ENCODE measurements at places on chromosomes 3 and 15.

- DNase-seq = peak; percentile 27
These were observed 62.9 kb downstream of the ATG7 start for GRCh38 chr3:11335056-11335608.

DNA sequence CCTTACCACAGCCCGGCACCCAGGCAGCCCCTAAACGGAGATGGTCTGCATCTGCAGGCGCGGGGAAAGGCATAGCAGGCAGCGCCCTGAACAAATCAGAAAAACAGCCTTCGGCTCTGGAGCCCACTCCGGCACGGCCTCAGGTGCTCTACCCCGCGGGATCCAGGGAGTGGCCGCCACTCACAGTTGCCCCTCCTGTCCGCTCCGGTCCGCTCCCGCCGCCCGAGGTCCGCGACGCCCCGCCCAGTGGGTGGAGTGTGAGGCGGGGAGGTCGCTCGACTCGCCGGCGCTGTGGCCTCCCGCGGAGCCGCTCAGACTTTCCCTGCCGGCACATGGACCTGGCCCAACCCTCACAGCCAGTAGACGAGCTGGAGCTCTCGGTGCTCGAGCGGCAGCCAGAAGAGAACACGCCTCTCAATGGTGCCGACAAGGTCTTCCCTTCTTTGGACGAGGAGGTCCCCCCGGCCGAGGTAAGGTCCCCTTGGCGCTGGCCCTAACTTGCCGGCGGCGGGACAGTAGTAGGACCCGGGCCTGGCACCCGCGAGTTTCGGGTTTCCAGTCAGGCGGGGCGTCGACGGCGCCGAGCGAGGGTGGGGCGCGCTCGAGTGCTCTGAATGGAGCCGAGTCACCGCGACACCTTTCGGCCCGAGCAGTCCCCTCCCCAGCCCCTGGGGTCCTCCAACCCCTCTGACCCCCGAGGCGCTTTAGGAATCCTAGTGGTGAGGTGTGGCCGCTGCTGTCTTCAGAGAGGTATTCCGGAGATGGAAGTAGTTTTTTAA, at the start of gene C3orf52:
Gene C3orf52, plus strand, starts transcription at position 314 of the 779 bp plus-strand sequence. Its CDS starts 19 bp downstream, at position 333.
- DNase-seq = peak; percentile 98

DNA sequence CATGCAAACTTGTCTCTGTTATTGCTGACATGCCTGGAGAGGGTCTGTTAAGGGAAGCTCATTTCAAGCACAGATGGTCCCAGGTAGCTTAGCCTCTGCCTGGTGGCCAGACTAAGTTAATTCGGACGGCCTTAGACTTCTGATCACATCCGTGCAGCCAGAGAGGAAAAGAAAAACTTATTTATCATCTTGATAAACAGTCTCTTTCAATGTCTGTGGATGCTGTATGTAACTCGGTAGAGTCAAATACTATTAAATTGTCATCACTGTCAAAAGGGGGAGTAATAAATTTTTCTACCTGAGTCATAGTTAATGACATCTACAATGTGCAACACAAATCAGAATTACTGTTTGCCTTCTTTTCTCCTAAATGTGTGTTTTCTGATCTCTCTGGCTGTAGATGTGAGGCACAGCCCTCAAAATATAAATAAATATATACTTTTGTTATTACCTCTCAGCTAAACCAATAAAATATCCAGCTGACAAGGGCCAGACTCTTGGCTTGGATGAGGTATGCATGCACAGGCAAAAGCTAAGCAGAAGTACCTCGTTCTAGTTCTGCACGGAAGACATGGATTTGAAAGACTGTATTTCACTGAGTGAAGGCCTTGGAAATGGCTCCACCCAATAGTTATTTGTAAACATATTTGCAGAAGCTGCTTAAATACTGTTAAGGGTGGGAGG, 530.0 kb downstream of the TAFA4 start:
- DNase-seq = no peak

- no peak for DNase-seq
These were observed 17.9 kb upstream of the CDCP1 start for GRCh38 chr3:45164056-45164455.

DNA sequence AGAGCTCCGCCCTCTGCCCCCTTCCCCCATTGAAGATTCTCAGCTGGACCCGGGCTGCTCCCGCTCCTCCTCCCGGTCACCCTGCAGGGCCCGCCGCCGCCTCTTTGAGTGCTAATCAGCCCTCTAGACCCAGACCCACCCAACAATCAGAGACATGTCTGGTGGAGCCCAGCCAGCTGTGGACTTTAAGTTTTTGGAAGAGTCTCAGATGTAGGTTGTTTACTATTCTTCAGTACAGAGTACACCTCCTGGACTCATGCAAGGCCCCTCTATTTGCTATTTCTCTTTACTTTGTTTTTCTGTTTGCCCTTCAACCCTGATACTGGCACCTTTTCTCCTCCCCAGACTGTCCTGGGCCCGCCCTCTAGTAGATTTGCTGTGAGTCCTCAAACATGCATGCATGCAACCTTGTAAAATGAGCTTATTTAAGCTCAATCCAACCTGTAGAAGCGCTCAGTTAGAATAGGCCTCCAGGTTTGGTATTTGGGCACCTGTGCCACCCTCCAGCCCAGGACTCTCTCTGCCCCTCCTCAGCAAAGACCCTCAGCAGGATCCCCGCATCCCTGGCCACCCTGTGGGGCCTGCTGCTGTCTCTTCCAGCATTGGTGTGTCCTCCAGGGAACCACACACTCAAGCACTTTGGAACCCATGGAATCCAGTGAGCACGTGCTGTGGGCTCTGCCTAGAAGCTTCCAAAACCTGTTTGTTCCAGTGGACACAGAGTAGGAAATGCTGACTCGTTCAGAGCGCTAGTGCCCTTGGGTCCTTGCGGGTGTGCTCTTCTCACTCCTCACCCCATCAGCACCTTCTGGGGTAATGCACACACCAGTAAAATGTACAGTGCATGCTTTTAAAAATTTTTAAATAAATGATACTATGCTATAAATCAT, 4.6 kb downstream of the PRR23E start:
- no peak for DNase-seq
